ENCODE measurements at places on chromosomes 7 and 10.

DNA sequence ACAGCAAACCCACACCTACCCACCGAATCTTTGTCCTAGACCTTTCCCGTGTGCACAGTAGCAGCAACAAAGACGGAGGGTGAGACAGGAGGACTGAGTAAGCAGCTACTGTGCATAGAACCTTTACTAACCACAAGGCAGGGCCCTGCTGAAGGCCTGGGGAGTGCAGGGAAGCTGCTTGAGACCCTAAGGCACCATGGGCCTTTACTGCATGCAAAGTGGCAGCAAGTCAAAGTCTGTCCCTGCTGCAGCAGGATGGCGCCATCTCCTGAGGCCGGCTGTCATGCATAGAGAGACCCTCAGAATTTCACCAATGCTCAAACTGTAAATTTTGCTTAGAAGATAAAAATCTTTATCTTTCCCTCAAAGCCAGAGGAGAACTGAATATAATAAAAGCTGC is 610.5 kb downstream of the ACTR3B start:
- DNase-seq, result no peak

- peak; percentile 65 for DNase-seq
Measured at GRCh38 chr7:108181073-108181985, 51.2 kb upstream of the LAMB4 start.

DNA sequence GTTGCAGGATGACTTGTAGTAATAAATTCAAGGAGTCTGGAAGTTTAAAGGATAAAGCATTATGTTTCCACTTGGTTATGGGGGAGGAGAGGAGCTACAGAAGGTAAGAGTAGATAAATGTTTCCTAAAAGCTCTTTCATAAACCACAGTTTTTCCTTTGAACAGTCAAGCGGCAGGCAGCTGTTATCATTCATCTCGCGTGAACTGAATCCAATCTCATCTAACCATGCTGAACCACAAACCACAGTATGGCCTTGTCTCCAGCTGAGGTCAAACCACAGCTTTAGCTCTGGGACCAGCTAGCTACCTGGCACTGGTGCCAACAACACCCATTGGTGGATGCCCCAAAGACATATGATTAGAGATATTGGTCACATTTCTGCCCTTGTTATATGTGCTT is 63.3 kb downstream of the NOC3L start:
- DNase-seq, result peak; percentile 83

GRCh38 chr7:112058686-112059085 is 147.5 kb downstream of the DOCK4 start:
- DNase-seq, result no peak

DNA sequence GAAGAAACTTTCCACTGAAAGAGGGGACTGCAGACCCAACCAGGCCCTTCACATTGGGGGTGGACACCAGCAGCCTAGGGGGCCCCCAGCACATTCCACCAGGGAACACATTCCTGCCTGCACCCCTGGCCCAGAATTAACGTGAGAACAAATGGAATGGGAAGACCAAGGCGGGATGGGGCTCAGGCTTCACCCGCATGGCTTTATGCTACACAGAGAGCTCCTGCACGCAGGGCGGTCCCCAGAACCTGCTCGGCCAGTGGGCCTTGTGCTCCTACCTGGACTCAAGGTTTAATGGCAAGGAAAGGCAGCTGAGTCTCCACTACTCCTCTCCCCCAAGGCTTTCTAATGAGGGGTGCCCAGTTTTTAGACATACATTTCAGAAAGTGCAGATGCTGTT is 146.3 kb upstream of the GPR26 start:
- DNase-seq, result no peak

DNA sequence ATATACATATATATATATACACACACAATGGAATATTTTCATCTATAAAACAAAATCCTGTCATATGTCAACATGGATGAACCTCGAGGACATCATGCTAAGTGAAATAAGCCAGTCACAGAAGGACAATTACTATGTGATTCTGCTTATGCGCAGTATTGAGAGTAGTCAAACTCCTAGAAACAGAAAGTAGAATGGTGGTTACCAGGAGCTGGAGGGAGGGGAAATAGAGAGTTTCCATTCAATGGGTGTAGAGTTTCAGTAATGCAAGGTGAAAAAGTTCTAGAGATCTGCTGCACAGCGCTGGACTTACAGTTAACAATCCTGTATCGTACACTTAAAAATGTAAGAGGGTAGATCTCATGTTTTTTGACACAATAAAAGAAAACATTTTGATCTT is 181.9 kb downstream of the CDCA7L start:
- no peak for DNase-seq

GRCh38 chr7:47227762-47228177 is 354.1 kb downstream of the TNS3 start:
- peak; percentile 33 for DNase-seq

DNA sequence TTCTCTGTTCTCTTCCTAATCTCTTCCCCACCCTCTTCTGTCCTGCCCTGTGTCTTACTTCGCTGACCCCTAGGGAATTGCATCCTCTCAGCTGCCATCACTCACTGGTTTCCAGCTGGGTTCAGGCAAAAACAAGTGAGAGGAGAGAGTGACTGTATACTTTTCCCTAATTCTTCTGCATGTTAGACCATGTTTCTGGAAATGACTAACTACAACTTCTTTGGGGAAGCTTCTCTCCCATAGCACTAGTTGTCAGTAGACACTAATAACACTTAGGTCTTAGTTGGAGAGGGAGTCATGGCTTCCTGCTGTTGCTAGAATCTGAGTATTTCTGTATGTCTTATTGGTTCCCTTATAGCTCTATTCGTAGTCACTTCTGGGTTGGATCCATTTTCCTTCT is 299.0 kb upstream of the FZD1 start:
- DNase-seq, result no peak

DNA sequence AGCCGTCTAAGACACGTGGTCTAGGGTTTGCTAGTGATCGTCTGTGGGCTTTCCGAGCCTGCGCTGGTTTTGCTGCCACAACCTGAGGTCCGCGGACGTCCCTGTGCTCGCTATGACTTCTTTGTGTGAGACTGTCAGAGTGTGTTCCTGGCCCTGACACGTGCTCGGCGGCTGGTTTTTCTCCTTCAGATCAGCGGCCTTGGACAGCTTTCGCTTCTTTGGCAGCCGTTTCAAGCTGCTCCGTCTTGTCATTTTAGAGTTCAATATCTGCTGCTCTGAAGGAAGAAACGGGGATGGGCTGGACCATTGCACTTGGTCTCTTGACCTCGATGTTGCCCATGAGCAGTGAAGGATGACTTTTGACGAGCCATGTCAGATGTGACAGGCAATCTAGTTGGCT is 147.3 kb downstream of the MGMT start:
- DNase-seq, result no peak

DNA sequence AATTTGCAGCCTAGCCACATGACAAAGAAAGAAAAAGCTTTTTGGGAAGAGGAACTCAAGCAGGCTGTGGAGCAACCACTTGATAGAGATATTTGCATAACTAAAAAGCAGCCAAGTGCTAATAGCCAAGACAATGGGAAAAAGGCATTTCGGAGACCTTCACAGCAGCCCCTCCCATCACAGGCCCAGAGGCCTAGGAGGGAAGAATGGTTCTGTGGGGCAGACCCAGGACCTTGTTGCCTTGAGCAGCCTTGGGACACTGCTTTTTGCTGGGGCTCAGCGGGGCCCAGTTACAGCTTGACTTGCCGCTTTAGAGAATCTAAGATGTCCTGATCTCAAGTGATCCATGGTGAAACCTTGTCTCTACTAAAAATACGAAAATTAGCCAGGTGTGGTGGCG is 38.5 kb downstream of the FAM149B1 start:
- DNase-seq, result no peak

DNA sequence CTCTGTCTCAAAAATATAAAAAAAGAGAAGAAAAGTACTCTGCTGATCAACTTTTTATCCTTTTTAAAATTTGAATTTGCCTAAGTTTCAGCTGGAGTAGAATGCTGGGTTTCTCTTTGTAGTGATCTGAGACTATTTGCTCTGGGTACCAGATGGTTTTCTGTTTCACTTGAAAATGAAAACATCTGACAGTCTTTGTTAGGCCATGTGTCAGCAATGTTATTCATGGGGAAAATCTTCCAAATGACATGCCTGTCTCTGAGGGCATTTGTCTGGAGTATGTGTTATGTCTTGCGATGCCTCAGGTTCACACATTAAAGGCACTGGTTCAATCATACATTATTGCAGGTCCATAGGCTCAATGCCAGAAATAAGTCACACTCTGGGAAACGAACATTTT is 175.3 kb upstream of the TMEM229A start:
- DNase-seq, result no peak

GRCh38 chr10:85917601-85918000 is 449.0 kb downstream of the GRID1 start:
- DNase-seq, result no peak

DNA sequence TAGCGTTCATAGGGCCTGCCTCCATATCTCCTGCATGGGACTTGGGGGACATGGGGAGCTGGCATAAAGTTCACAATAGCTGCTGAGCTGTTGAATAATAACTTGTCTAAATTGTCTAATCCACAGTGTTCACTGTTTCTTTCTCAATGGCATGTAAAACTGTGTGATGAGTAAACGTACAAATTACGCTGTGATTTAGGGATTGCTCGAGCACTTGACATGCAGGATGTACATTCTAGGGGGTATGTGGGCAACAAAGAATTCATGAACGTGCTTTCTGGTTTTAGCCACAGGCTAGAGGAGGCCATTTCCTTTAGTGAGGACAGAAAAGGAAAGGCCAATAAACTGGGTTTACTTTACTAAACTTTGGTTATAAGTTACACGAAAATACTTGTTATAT is 534.2 kb upstream of the ZWINT start:
- no peak for DNase-seq

DNA sequence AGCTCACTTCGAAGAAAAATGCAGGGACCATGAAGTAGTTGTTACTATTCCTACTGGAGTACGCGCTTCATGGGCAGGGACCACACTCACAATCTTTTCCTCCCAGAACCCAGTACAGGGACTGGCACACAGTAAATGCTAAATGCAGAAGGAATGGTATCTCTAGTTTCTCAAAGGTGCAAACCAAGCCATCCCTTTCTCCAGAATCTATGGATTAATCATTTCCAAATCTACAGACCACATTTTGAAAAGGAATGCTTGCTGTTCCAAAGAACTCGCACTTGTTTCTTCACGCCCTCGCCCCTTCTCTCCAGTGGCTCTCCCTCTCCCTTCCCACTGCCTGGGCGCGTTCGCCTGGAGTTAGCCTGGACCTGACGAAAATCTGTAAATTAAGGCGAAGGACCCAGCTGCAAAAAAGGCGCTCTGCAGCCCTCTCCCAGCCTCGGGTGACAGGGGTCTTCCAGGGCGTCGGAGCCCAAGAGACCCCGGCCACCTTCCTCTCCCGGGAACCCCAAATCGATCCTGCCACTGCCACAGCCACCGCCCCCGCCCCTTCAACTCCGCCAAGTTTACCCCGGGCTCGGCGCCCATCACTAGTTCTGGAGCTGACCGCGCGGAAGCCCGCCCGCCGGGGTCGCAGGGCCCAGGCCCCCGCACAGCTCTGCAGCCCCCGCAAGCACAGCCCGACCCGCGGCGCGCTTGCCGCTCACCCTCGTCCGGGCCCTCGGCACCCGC is 527 bp downstream of the PDIA4 start:
- DNase-seq, result no peak

DNA sequence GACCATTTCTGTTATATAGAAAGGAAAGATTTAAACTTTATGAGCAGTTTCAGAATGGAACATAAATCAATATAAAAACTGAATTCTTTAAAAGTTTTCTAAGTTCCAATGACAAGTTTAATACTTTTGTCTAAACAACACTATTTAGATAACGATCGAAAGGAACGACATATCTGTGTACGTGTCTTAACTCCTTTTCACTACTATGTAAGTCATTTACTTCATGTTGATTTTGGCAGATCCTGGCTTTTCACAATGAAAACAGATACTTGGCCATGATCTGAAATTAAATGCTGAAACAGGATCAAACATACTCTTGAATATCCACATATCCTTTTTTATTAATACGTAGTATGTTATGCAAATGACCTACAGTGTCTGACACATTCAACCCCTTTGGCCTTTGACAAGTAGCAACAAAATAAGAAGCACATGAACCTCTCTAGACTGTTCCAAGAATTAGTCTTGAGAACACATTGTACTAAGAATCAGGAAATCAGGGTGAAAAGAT is 41.9 kb downstream of the RNLS start:
- no peak for DNase-seq

DNA sequence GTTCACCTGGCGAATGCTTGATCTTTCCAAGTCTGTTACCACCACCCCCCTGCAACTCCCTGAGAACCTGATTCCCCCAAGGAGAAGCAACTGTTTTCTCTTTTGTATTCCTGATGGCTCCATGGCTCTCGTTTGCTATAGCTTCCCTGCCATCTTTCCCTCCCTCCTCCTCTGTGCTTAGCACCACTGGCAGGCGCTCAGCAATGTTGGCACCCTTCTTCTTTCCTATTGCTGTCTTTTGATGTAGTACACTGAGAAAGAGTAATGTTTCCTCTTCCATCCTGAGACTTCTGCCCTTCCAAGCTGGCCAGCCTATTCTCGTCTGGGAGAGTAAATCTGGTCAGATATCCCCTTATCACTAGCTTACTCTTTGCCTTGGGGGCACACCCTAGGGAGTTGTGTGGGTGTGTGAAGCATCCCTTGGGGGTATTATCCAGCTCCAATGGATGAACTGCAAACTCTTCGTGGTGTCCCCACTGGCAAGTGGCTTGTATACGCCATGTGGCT is 74.0 kb downstream of the BMPER start:
- DNase-seq, result no peak

GRCh38 chr7:95794917-95795515 is 22.7 kb downstream of the DYNC1I1 start:
- peak; percentile 10 for DNase-seq

DNA sequence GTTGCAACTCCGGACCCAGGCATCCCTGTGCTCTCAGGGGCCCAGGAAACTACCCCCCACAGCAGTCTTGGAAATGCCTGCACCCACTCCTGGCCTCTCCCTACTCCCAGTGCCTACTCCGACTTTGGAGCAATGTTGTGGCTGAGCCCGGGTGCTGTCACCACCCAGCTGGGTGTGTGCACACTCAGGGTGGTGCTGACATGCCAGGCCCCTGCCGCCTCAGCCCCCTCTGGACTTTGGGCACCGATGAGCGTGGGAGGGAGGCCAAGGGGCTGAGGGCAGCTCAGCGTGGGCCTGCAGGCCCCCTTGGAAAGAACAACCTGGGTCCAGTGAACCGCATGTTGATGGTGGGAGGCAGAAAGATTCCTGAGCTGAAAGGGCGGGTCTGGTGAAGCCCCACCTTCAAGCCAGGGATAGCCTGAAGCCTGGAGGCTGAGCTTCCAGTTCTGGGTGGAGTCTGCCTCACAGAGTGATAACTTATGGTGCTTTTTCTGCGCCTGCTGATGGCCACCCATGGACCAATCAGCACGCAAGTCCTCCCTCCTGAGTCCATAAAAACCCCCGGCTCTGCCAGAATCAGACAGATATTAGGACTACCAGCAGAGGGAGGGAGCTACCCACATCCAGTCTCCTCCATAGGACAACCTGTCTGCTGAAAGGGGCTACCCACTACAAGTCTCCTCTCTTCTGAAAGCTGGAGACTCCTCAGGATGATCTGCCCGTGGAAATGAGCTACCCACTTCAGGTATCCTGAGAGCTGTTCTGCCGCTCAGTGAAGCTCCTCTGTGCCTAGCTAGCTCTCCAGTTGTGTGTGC is 380.4 kb upstream of the SORCS1 start:
- no peak for DNase-seq

Data from hematopoietic multipotent progenitor cell (in vitro differentiated cells).